ENCODE measurements at places on chromosomes 6 and 20.

DNA sequence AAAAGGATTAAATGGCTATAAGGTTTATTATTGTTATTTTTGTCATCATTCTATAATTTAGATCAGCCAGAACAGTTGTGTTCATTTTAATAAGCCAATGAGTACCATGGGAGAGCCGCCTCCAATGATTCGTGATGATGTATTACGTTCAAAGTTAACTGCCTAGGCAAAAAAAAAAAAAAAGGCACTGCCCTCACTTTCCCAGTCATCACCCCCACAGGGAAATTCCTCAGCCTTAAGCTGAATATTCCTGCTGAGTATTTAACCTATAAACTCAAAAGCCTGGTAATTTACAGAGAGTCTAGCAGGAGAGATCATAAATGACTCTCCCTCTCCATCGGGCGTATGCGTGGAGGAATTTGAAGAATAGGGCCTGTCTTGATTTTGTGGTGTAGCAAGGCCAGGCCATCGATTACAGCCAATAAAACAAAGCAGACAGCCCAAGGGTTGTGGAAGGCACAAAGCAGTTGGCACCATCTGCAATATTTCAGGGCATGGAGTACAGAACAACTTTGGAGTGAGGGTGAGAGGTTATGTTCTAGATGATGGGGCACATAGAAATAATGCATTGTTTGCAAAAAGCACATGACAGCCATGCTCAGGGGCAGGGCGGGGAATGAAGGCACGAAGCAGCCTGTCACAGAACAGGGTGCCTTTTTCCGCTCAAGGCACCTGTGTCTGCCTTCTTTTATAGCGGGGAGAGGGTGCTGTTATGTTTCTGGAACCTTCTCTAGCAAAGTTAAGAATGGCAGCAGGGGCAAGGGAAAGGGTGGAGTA is 138.2 kb upstream of the DTNBP1 start:
- no peak for DNase-seq

DNA sequence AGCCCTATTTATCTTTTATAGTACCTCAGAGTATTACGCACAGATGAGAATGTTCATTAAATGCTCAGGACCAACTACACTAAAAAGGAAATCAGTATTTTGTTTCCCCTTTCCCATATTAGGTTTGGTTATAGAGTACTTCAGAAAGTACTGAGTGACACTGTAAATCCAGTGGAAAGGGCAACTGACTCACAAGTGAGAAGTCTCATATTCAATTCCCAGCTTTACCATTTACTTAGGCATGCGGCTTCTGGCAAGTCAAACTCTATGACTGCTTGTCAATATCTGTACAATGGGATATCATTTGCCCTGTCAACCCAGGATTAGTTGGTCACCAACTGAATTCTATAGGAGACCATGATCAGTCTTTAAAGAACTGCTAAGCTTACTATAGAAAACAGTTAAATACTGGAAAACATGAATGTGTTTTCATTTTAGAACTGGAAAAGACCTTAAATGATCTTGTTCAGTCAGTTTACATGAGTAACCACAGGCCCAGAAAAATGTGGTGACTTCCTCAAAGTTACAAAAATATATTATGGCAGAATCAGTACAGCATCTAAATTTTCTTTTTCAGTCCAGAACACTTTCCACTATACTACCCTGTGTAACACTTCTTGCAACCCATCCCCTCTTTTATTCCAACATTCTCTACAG is 3.6 kb downstream of the MAP3K7 start:
- DNase-seq = no peak

GRCh38 chr20:44496976-44497375 is 21.3 kb downstream of the TTPAL start:
- no peak for DNase-seq

DNA sequence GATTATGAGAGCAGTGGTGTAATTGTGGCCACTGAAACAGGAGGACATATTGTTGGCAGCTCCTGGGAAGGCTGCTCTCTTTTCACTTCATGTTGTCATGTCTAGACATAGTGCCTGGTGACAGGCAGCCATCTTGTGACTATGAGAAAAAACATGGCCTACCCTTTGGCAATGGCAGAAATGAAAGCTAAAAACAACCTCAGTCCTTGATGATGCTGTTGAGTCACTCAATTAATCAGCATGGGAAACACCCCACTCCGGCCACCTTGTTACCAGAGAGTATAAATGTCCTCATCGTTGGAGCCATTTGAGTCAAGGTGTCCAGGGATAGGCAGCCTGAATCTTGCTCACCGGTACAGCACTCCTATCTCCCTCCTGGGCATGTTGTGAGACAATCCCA is 31.2 kb upstream of the HMGA1 start:
- DNase-seq = no peak

- peak; percentile 37 for DNase-seq
Observed at GRCh38 chr6:56144538-56145324, 102.6 kb downstream of the COL21A1 start.
